ENCODE measurements at places on chromosomes 1 and 21.

GRCh38 chr21:41805643-41806042, 38.8 kb upstream of the RIPK4 start:
- DNase-seq = no peak

DNA sequence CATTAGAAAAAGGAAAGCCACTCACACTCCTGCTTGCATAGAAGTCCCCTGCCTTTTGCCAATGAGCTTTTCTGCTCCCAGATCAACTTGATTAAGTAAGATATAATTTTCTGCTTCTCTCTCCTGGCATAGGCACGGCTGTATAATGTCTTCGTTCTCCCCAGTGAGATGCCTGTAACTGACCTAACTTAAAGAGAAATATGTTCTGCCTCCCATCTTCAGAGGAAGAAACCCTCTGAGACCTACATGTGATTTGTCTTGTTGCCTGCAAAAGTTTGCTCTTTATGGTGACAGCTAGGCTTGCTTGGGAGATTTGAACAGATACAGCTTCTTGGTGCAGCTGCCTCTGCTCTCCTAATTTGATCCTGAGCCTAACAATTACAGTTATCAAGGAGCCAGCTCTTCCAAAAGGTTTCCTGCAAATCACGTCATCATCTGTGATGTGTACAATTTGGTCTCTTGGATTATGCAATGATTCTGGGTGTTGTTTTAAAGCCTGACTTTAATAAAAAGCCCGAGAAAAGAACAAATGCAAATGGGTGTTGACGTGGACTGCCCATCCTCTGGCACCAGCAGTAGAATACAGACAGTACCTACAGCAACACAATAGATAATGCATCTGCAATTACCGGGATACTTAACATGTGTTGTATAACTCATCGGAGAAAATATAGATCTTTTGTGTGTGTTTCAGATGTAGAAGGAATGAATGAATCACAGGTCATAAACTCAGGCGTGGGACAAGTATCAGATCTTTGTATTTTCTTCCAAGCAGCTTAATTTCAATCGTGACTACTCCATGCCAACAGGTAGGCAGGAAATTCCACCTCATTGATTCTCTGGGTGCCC, 76.2 kb upstream of the KAZN start:
- DNase-seq = peak; percentile 98

GRCh38 chr1:217418269-217419193, 212.4 kb downstream of the GPATCH2 start:
- no peak for DNase-seq

GRCh38 chr1:196180847-196181593, 427.2 kb downstream of the KCNT2 start:
- DNase-seq = peak; percentile 98
